ENCODE measurements at places on chromosomes 16 and 17. TPM values are rescaled to one million over a fixed set of nuclear protein-coding genes. Genes with fewer than 3 reads are reported as not detected.

PPP1R1B gene
- total RNA-seq, result 1.2 TPM

SPAG7 gene
- total RNA-seq, result 104 TPM

MNT gene
- total RNA-seq, result 12.9 TPM

RHBDF2 gene
- total RNA-seq, result 11.5 TPM

NPIPA5 gene
- 6.7 TPM for total RNA-seq

CTRB2 gene
- not detected for total RNA-seq

DERL2 gene
- total RNA-seq, result 32.8 TPM

CLEC19A gene
- not detected for total RNA-seq

NLRC3 gene
- total RNA-seq, result 0.67 TPM

NPIPA2 gene
- 4.5 TPM for total RNA-seq

GDPD1 gene
- total RNA-seq, result 1.2 TPM

PLD6 gene
- total RNA-seq, result 1.4 TPM

TNP2 gene
- total RNA-seq, result not detected

SEC14L5 gene
- total RNA-seq, result 0.70 TPM

MT1A gene
- 1.5 TPM for total RNA-seq

ATP1B2 gene
- total RNA-seq, result 2.7 TPM

KRT36 gene
- total RNA-seq, result not detected

ASIC2 gene
- total RNA-seq, result not detected

DVL2 gene
- 22.5 TPM for total RNA-seq

MT1F gene
- total RNA-seq, result 2.2 TPM

NOS2 gene
- total RNA-seq, result 0.16 TPM

CLEC10A gene
- total RNA-seq, result 3.0 TPM

WWOX gene
- total RNA-seq, result 8.6 TPM

SRR gene
- total RNA-seq, result 9.3 TPM

TMEM235 gene
- total RNA-seq, result not detected

AMFR gene
- 79.4 TPM for total RNA-seq

ZNF469 gene
- total RNA-seq, result 1.5 TPM

CACNG5 gene
- total RNA-seq, result not detected

SRCIN1 gene
- 6.2 TPM for total RNA-seq

TTLL6 gene
- not detected for total RNA-seq

SLC7A6 gene
- total RNA-seq, result 42.4 TPM

HSD17B1 gene
- total RNA-seq, result 0.83 TPM
